ENCODE measurements at places on chromosomes 5 and 9.
A peak's percentile ranks its signal among the peaks of the same experiment; 100 is the strongest.

DNA sequence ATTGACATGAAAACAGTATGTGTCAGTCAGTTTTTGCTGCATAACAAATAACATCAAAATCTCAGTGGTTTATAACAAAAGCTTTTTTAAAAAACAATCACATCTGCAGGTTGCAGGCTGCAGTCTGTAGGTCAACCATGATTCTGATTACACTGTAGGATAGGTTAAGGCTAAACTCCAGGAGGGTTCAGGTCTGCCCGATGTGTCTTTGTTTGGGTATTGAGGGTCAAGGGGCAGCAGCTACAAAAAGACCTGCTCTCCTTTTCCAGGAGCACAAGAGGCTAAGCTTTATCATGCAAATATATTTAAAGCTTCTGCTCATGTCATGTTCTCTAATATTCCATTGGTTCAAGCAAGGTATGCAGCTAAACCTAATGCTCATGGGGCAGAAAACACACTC, 18.2 kb downstream of the GRIA1 start:
- DNase-seq, result no peak

DNA sequence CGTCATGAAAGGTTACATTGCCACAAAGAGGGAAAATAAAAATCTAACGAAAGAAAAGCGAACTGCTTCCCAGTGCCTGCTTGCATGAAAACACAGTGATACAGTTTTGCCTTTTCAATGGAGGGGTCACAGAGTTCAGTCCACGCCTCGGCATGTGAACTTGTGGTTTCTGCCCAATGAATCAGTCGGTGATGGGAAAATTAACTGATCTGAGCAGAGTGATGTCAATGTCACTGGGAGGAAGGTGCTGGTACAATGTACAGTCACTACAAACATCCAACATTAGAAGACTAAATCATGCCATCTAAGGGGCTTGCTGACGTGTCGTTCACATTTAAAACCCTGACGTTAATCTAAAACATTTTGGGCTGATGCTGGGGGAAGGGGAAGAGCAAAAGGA, 151.8 kb upstream of the MSX2 start:
- no peak for DNase-seq

DNA sequence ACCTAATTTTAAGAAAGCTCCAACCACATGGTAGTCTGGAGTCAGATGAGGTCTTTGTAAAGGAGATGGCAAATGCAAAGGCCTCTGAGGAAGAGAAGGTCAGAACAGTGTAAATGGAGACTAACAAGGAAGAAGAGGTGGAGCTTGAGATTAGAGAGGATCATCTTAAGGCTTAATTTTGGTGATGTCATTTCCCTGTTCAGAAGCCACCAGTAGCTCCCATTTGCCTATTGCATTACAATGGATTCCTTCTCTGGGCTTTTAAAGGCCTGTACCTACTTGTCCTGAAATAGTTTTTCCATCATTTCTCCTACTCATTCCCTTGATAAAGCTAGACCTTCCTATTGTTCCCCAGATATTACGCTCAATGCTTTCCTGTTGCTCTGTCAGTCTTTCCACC, 16.1 kb downstream of the PCSK5 start:
- no peak for DNase-seq

- no peak for DNase-seq
These were observed 175.2 kb downstream of the GAPVD1 start for GRCh38 chr9:125436613-125437443.

DNA sequence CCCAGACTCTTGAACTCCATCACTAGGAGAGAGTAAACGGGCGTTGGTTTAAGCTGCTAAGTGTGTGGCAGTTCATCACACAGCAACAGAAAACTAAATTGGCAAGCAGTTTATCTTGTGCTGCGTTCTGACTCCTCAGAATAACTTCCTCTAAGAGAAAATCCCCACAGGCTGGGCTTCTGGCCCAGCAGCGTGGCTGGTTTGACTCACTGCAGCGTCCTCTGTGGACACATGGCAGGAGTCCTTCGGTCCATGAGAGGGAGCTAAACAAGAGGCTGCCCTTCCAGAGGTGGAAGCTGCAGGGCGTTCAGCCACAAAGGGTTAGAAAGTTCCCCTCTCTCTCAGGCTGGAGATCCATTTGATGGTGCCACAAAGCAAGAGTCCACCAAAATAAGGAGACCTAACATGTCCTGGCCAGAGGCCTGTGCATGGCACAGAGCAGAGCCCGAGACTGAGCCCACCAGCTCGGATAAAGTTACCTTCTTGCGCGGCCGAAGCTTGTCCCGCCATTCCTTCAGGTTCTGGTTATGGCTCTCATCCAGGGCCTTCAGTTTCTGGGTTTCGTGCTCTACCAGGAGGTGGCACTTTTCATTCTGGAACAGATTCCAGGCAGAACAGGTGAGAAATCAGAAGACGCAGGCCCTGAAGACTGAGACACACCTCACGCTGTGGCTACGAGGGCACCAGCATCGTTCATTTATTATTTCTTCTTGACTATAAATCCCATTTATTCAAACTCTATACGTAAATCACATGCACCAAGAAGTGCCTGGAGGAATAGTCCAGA, 46.2 kb upstream of the FBXW11 start:
- DNase-seq, result no peak

- no peak for DNase-seq
These were observed 71.4 kb downstream of the ASTN2 start for GRCh38 chr9:117343427-117343826.

- DNase-seq, result no peak
These were observed 36.1 kb upstream of the DENND1A start for GRCh38 chr9:123965801-123966686.

DNA sequence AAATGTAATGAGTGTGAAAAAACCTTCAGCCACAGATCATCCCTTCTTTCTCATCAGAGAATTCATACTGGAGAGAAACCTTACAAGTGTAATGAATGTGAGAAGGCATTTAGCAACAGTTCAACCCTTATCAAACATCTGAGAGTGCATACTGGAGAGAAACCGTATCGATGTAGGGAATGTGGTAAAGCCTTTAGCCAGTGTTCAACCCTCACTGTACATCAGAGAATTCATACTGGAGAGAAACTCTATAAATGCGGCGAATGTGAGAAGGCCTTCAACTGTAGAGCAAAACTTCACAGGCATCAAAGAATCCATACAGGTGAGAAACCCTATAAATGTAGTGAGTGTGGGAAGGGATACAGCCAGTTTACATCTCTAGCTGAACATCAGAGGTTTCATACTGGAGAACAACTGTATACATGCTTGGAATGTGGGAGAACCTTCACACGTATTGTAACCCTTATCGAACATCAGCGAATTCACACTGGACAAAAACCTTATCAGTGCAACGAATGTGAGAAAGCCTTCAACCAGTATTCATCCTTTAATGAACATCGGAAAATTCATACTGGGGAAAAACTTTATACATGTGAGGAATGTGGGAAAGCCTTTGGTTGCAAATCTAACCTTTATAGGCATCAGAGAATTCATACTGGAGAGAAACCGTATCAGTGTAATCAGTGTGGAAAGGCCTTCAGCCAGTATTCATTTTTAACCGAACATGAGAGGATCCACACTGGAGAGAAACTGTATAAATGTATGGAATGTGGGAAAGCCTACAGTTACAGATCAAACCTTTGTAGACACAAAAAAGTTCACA, 19.2 kb downstream of the ZNF354C start:
- DNase-seq, result no peak

GRCh38 chr9:83154087-83154736, 91.3 kb upstream of the RASEF start:
- DNase-seq, result no peak

DNA sequence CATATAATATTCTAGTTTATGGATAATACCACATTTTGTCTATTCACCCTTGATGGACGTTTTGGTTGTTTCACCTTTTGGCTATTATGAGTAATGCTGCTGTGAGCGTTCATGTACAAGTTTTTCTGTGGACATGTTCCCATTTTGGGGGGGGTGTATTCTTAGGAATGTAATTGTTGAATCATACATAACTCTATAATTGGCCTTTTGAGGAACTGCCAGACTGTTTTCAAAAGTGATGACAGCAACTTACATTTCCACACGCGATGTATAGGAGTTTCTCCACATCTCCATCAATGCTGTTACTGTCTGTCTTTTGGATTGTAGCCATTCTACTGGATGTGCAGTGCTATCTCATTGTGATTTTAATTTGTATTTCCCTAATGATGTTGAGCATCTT, 69.8 kb downstream of the SLC46A2 start:
- no peak for DNase-seq

- DNase-seq, result no peak
These were observed 96.4 kb downstream of the PSAT1 start for GRCh38 chr9:78393340-78393739.

DNA sequence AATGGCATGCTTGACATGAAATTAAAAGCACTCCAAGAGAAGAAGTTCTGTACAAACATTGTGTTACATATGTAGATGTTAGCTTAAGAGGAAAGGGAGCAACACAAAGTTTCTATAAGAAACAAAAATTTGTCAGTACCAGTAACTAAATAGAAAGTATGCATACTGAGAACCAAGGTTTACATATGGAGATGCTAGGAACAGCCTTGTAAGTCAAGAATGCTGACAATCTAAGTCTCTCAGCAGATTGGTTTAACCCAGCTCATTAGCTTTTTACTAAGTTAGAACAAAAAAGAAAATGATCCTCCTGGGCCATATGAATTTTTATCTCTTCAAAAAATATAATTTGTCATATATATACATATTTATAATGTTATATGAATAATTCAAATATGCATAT, 2022.1 kb upstream of the ACO1 start:
- DNase-seq, result no peak

- no peak for DNase-seq
These were observed 147.2 kb upstream of the EFNA5 start for GRCh38 chr5:107817951-107818350.

GRCh38 chr9:82538634-82539033, 524.3 kb downstream of the RASEF start:
- DNase-seq, result no peak

- DNase-seq, result no peak
These were observed 18.6 kb upstream of the FIBCD1 start for GRCh38 chr9:130957451-130958203.

GRCh38 chr5:14189680-14190079, 46.5 kb downstream of the TRIO start:
- no peak for DNase-seq

DNA sequence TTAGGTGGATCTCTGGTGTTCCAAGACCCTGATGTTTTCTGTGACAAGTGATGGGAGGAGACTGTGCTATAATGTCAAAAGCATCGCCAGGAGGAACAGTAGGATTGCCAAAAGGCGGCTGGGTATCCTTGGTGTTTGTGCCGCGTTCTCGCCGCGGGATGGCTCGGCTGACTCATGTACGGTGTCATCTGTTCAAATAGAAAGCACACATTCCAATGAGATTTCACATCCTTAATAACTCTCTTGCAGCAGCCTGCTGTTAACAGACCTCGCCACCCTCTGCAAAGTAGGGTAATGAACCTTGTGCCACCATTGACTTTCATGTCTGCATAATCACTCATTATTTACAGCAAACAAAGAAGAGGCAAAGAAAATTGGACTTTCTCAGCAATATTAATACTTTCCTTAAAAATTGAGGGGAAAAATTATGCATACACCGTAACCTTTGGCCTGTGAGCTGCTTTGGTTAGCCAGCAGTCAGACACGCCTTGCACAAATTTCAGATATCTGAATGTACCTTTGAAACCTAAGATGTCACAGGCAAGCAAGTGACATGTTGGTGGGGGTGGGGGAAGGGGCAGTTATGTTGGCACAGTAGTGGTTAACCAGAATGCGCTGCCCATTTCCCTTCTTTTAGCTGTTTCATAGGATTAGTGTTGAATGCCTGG, 289.4 kb downstream of the EFNA5 start:
- no peak for DNase-seq

- peak; percentile 59 for DNase-seq
These were observed 57.3 kb downstream of the PTPN3 start for GRCh38 chr9:109440797-109441287.

DNA sequence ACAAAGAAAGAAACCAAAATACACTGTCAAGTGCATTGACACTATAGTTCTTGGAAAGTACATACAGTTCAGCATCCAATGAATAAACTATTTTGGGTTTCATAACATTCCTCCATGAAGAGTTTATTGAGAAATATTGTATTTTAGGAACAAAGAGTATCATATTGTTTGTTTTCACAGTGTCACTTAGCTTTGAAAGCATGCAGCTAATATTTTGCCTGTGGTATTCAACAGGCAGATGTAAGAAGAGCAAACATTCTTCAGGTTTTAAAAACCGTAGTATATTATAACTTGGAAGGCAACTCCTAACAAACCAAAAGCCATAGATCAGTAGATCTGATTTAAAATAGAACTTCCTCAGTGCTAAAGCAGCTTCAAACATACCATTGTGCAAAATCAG, 4.5 kb downstream of the PRELID2 start:
- no peak for DNase-seq

- DNase-seq, result peak; percentile 93
These were observed at the start of gene MACROH2A1 for GRCh38 chr5:135398855-135399793. Gene MACROH2A1, minus strand, starts transcription at chr5:135399231. Its CDS starts 10,138 bp downstream, at chr5:135389093.

- DNase-seq, result no peak
These were observed 530.3 kb downstream of the RASEF start for GRCh38 chr9:82532504-82533180.

DNA sequence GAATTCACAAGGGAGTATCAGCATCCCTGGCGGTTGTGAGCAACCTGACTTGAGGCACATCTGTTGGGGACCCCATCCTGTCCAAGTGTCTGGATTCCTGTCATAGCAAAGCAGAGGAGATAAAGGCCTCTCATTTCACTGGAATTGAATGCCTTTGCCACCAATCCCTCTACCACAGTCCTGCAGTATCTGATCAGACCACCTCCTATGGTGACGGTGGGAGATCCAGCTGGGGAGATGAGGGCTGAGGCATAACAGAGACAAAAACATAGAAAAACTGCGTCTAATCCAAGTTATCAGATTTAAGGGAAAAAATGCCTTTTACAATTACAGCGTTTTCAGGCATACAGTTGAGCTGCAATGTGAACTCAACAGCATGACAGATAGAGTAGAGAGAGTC, 160.7 kb upstream of the TRPC7 start:
- DNase-seq, result no peak

- DNase-seq, result no peak
These were observed 81.8 kb downstream of the FBXO38 start for GRCh38 chr5:148465381-148466235.

- peak; percentile 70 for DNase-seq
These were observed at the start of gene FGD3 for GRCh38 chr9:92947268-92948037. Gene FGD3, plus strand, starts transcription at chr9:92947523. Its CDS starts 28,734 bp downstream, at chr9:92976257.

DNA sequence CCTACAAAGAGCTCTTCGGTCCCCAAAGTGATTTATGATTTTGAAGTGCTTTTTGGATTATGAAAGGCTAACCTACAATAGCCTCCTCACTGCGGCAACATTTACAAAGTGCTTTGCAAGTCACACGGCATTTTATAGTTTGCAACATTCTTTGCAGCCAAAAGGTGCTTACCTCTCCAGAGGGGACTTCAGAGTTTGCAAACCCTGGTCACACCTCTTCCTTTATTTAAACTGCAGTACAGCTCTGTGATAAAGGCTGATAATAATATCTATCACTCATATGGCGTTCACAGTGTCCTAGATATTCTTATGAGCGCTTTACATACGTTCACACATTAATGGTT, 20.0 kb upstream of the CRB2 start:
- no peak for DNase-seq

All from femur (tissue), 1 donor.